ENCODE measurements at places on chromosomes 1 and 21.

GRCh38 chr1:18198260-18198659 is 90.7 kb downstream of the IGSF21 start:
- no peak for DNase-seq

DNA sequence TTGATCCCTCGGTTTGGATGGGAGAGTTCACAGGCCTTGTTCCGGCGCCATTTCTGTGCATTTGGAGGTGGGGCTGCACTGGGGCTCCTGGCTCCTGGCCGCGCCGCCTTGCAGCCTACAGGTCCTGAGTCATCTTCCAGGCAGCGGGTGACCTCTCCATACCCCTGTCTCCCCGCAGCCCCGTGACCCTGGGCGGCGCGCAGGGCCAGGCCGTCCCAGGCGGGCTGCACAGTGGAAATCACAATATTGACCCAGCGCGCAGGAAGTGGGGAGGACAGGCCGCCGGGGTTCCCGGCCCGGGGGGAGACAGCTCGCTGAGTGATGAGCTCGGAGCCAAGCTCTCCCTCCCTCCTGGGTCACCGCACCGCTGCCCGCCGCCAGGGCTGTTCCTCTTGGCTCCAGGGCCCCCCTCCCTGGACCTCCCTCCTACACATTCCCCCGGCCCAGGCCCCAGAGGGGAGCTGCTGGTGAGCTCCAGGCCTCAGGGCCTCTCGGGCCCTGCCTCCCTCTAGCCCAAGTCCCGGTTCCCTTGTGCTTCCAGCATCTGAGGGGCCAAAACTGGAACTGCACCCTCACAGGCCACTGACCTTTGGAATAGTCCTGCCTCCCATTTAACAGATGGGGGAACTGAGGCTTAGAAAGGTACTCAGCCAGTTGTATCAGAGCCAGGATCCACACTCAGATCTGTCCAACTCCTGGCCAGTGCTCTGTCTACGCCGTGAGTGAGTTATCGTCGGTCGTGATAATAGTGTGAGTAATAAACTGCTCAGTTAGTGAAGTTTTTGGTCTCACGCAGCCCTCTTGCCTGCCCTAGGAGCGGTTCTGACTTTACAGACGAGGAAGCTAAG is 142.9 kb upstream of the WNT4 start:
- no peak for DNase-seq

DNA sequence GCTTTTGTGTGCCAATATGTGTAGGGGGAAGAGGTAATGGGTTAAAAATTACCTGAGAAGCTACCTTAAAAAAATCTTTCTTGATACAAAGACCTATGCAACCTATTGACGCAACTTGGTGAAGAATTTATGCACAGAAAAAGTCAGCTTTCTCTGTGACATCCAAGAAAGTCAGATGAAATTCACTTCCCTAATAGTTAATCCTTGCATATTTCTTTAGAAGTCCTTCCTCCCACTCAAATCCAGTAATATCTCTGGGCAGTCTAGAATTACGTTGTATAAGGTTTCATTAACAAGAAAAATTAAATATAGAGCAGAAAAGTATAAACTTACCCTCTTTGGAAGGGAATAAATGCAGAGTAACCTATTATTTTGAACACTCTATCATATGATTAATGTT is 2.9 kb downstream of the UBAP2L start:
- no peak for DNase-seq

- DNase-seq = no peak
Measured at GRCh38 chr1:112717263-112717873, 2.2 kb upstream of the PPM1J start.

DNA sequence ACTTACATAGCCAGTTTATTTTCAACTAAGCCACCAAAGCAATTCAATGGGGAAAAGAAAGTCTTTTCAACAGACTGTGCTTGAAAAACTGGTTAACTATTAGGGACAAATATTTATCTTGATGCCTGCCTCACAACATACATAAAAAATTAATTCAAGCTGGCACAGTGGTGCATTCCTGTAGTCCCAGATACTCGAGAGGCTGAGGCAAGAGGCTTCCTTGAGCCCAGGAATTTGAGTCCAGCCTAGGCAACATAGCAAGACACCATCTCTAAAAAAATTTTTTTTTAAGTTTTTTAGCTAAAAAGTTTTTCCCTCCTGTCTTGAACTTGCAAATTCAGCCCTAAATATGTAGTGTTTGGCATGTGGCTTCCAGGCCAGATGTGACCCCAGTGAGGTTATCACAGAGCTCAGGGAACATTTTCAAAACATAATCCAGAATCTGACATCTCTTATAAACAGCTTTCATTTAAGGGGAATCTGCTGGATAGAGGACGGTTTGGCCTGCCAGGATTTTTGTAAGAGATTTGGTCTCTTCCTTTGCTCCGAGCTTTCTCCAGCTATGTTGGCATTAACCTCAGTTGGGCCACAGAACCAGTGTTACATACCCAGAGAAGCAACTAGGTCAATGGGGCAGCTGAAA is 46.4 kb downstream of the COL6A1 start:
- no peak for DNase-seq

- no peak for DNase-seq
Measured at GRCh38 chr1:205630241-205630640, 1.6 kb downstream of the ELK4 start.

DNA sequence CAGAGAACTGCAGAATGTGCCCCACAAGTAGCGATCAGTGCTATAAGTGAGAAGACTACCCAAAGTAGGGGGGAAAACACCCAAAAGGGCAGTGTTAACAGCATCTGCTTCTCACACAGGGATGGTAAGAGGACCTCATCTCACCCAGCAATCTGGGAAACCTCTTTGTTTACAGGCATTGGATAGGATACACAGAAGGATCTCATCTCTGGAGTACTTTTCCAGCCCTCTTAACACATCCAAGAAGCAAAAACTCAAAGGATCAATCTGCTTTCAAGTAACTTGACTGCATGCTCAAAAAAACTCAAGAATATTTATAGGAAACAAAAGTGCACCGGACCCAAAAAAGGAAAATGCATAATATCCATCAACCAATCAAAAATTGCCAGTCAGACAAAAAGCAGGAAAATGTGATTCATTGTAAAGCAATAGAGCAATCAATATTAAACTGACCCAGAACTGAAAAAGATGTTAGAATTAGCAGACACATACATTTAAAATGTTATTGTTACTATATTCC is 311.0 kb upstream of the CXADR start:
- DNase-seq = no peak

- DNase-seq = no peak
Measured at GRCh38 chr1:214337511-214337910, 56.6 kb downstream of the SMYD2 start.

DNA sequence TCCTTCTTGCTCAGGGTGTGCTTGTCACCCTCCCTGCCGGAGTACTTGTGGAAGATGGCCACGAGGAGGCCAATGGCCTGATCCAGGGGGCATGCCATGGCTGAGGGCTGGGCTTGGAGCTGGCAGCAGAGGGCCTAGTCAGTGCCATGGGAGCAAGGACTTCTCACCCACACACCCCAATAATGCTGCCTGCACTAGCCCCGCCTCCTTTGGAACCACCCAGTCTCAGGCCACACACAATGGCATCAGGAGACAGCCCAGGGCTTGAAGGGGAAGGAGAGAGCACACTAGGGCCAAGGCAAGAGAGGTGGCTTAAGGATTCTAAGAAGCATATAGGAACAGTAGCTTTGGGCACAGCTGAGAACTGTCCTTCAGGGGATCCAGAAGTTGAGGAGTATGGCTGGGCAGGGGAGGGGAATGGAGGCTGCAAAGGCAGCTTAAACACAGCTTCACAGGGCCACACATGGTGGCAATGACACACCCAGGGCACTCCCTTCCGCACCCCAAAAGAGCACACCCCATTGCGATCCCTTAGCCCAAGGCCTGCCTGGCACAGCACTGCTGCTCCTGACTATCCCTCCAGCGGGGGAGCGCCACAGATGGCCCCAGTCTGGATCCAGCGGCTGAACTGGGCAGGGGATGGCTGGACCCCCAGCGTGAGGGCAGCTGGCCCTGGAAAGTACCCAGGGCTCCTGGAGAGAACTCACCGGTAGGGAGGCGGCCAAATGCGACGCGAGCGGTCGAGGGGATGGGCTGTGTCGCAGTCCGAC is at the start of gene S100A6:
S100A6 (minus strand) TSS at position 750 of the 770 bp plus-strand sequence; CDS start at position 98, 652 bp downstream.
- no peak for DNase-seq

GRCh38 chr1:115314092-115314491 is 24.0 kb downstream of the NGF start:
- no peak for DNase-seq

GRCh38 chr1:194629011-194629410 is 1442.6 kb upstream of the B3GALT2 start:
- DNase-seq = no peak

GRCh38 chr1:190477762-190478148 is at the start of gene BRINP3:
Gene BRINP3, minus strand, starts transcription at chr1:190477864.
- no peak for DNase-seq

DNA sequence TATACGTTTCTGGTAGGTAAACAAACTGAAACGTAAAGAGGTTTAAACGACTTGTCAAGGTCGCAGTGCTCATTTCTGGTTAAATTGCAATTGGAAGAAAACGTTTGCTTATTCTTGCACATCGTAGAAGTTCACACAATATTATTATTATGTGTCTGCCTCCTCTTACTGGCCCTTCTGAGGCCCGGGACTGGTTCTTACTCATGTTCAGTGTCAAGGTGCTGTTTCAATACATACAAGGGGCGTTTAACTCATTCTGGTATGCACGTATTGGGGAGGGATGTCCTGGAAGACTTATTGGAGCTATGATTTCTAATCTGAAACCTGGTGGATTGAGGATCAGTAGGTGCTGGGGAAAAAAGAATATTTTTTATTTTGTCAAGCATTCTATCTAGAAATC is 932 bp downstream of the RPF1 start:
- DNase-seq = no peak

DNA sequence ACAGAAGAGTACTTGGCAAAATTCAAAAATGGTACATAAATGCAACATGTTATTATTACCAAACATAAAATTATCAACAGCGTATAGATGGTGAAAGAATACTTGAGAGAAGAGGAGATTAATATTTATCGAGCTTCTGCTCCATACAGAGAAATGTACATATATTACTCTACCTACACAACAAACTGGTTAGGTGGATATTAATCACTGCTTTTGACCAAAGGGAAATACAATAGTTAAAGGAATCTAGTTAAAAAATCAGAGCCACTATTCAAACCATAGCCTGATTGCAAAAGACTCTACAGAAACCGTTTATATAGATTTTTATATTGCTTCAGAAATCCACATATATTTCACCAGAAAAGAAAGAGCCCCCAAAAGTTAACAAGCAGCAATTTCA is 379.3 kb upstream of the PRMT6 start:
- DNase-seq = no peak

- DNase-seq = no peak
Measured at GRCh38 chr1:155003766-155004351, 1.3 kb downstream of the ZBTB7B start.

DNA sequence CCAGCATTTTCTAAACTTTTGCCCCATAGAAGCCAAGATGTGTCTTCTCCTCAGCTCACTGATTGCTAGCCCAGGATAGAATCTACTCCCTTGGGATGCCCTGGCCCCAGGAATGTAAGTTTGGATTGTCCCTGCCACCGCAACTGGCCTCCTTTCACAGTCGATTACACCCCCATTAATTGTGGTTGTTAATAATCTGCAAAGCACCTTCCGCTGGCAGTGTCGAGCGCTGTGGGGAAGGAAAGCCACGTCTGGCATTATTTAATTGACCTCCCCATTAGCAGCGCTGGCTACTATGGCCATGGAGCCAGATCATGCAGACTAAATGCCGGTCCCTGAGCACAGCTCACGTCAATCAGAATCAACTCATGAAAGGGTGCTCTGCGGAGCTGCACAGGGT is 597.3 kb upstream of the PLXNA2 start:
- DNase-seq = no peak

DNA sequence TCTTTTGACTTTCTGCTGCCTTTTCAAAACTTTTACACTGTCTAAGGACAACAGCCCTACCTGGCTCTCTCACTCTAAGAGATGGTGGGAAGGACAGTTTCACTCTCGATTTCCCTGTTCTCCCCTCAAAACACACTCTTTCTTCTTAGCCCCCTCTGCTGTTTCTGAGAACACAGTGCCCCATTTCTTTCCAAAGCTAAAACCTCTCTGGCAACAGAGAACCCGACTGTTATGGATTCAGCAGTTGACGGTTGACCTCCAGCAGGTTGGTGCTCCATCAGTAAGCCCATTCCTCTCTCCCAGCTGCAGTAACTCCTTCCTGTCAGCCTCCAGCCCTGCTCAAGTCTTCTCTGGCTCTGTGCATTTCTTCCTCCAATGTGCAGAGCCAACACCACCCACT is 88.2 kb upstream of the ABCD3 start:
- no peak for DNase-seq
